ENCODE measurements at places on chromosomes 16 and 17.

DNA sequence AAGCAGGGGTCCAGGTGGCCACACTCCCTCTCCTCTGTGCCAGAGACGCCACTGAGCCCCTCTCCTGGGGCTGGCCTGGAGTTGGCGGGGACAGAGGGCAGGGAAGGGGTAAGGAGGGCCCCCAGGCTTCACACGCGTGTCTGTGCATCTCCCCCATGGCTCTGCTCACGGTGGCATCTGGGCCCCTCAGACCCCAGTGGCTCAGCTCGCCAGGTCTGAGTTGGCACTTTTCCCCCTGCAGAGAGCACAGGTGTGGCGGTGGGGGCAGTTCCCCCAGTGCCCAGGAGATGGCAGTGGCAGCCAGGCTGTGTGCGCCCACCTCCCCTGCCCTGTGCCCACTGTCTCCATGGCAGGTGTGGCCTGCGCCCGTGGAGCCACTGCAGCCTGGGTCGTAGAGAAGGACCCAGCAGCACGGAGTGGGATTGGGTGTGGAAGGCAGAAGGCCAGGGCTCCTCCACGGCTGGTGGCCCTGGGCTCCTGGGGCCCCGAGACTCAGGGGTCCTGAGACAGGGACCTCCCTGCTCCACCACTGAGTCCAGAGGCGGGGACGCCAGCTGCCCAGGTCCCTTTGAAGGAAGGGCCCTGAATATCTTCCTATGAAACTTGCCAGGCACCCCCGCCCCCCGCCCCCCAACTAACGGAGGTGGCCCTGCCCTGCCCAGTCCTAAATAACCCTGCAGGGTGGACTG, 4.3 kb upstream of the APRT start:
- no peak for DNase-seq

DNA sequence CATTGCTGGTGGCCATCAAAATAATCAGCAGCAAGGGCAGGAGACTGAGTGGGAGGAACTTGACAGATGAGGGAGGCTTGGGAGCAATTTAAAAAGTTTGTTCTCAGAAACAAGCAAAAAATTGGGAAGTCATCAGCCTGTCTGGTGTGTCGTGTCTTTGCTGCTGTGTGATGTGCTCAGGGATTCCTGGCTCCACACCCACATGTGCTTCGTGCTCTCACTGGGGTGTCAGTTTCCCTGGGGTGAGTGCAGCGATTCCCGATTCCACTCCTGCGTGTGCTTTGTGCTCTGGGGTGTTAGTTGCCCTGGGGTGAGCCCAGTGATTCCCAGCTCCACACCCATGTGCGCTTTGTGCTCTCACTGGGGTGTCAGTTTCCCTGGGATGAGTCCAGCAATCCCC, 228.1 kb downstream of the SNX29 start:
- DNase-seq: no peak

GRCh38 chr17:72887917-72888316, 204.6 kb downstream of the SLC39A11 start:
- no peak for DNase-seq

GRCh38 chr17:31116167-31116566, 21.4 kb downstream of the NF1 start:
- no peak for DNase-seq

Measured in hindlimb muscle (tissue), 1 donor.